ENCODE measurements at places on chromosomes 3 and 15.

DNA sequence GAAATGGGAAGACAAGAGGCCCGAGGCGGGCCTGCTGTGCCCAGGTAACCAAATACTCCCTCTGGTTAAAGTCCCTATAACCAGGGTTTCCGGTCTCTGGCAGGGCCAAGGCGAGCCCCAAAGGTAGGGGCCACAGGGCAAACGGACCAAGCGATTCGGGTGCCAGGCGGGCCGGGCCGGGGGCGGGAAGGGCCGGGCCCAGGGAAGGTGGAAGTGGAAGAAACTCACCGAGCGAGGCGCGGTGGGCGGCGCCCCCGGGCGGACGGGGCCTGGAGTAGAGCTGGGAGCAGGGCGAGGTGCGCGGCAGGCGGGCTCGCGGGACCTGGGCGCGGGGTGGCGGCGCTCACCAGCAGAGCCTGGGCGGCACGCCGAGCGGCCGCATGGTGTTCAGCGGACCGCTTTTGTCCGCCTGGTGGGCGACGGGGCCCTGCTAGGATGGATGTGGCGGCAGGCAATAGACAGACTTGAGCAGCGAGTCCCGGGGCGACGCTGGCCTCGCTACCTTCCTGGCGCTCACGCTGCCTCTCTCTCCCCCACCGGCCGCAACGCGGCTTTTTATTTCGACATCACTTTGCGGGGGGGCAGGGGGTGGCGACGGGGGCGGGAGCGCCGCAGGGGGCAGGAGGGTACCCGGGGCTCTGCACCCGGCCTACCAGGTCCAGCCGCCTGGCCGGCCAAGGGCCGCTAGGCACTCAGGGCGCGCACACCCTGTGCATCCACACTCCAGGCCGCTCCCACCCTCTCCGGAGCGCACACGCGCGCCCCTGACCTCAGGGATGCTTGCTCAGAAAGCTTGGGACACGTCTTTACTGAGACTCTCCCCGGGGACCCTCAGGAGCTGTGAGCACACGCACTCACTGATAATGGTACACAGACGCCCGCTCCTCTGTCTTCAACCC lies at the start of gene GATA2:
Gene GATA2 (minus strand): TSS at position 531 of the 899 bp plus-strand sequence. CDS start 6,170 bp downstream, outside the sequence.
- peak; percentile 80 for DNase-seq

GRCh38 chr15:56252386-56252785 lies 8.7 kb upstream of the RFX7 start:
- DNase-seq, result no peak

DNA sequence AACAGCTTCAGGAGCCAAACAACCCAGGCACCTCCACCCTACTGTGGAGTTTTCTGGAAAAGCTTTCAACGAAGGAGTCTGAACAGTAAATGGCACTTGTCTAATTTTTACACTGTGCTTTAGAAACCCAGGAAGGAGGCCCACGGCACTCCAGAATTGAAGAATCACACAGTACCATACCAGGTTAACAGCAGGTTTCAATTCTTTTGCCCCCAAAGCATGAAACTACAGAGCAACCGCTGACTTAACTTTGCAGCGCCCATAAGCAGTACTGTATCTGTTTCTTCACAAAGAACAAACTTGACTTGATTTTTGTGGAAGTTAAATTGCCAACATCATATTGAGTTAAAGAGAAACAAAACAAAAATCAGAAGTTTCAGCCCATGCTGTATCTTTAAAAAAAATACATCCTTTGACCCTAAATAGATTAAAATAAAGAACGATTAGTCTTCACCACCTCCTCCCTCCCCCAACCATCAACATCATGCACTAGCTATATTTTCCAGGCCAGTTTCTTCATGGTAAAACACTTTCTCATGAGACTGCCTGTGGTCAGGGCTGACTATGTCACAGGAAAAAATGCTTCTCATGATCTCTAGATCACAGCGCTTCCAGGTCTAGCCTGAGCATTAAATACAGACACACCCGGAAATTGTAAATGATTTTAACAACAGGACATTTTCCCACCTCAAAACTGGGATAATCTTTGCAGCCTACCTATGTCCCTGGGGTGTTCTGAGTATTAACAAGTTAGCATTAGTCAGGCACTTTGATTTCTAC lies 456.3 kb downstream of the FOXP1 start:
- DNase-seq, result no peak

DNA sequence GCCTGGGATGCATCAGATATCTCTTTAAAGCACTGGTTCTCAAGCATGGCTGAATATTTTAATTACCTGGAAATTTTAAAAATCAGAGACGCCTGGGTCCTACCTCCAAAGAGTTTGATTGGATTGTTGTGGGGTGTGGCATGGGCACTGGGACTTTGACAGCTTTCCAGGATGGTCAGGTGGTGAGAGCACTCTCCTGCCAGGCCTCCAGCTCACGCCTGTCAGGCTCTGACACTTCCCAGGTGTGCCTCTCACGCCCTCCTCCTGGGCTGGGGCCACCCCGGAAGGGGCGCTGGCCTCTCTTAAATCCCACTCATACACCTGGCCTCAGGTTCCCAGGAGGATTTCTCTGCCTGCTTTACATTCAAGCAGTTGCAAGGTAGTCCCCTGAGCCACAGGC lies 48.5 kb downstream of the AMOTL2 start:
- DNase-seq, result peak; percentile 53

DNA sequence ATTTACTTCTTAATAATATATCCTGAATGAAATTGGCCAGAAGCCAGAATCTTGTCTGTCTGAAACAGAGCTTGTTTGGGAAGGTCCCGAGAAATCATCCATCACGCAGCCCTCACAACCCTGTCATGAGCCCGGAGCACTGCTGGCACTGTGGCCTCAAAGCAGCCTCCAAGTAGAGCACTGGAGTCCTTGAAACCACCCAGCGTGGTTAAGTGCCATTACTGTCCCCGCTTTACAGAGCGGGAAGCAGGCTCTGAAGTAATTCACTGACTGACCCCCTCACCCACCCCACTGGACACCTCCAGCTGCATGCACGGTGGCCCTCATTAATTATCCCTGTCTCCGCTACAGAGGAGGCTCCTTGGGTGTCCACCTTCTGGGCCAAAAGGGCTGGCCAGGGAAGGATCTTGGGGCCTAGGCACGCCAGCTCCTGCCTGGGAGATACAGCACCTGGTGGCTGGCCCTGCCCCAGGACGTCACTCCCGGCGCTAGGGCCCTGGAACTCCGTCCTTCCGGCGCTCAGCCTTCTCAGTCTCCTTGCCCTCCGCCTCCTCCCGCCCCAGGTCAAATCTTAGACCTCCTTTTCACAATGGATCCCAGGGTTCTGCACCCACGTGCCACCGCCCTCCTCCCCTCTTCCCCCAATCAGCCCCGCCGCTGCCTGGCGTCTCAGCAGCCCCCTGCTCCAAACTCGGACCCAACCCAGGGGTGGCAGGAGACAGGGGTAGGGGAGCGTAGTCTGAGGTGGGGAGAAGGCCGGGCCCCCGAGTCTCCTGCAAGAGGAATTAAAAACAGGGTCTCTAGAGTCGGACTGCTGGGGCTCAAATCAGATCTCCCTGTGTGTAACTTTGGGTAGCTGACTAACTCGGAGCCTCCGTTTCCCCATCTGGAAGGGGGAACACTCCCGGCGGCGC lies 1.1 kb downstream of the TKT start:
- DNase-seq, result peak; percentile 86

GRCh38 chr15:51931638-51932037 lies 39.9 kb downstream of the LEO1 start:
- peak; percentile 60 for DNase-seq

DNA sequence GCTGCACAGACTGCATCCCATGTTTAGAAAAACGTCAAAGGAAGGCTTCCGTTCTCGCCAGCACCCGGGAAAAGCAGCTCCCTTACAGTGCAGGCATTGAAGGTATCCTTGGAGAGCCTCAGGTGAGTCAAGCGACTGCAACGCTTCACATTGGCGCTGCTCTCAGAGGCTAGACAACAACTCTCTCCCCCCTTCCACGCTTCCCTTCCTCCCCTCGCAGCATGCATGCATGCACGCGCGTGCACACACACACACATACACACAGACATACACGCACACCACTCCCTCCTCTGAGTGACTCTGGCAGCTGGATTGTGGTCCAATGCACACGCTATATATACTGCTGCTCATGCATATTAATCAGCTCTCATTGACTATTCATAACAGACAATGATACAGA lies 191.1 kb downstream of the PDZRN3 start:
- peak; percentile 61 for DNase-seq

- no peak for DNase-seq
These were observed 37.4 kb upstream of the OR4F6 start for GRCh38 chr15:101765772-101766456.

GRCh38 chr3:55860049-55860721 lies 373.1 kb upstream of the WNT5A start:
- no peak for DNase-seq

- DNase-seq, result no peak
These were observed 633.7 kb downstream of the ZIC1 start for GRCh38 chr3:148042663-148043445.

DNA sequence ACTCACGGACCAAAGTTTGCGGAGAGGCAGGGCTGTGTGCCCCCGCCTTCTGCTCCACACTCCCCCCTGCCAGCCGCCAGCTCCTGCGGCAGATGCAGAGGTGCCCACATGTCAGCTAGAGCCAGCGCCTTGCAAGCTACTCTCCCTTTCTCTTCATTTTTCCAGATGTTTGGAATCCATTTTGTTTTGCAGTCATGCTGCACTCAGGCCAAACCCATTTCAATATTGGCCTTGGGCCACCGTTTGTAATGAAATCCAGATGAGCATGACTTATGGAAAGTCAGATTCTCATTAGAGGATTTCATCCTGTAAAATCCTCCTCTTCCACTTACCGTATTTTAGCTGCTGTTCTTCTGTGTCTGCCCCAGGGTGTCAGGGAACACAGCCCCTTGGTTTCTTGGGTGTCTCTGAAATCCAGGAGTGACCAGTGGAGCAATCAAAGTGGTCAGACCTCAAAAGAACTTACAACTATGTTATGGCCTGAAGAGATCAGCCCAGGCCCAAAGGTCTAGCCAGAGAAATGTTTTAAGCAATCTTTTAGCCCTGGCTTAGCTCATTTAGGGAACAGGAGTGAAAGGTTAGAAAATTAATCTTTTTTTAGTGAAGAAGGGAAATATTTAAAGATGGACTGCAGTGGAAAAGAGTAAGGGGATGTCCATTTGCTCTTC lies 65.8 kb downstream of the AAGAB start:
- no peak for DNase-seq

GRCh38 chr3:123735456-123735855 lies 148.7 kb downstream of the MYLK start:
- DNase-seq, result peak; percentile 71

- no peak for DNase-seq
These were observed 481.7 kb downstream of the ZPLD1 start for GRCh38 chr3:102916532-102916931.

- peak; percentile 94 for DNase-seq
These were observed 59.4 kb upstream of the FLNB start for GRCh38 chr3:57948781-57949242.

GRCh38 chr15:55289011-55289745 lies 435 bp downstream of the RAB27A start:
- peak; percentile 70 for DNase-seq

GRCh38 chr3:39156421-39156820 lies 3.0 kb upstream of the CSRNP1 start:
- no peak for DNase-seq

DNA sequence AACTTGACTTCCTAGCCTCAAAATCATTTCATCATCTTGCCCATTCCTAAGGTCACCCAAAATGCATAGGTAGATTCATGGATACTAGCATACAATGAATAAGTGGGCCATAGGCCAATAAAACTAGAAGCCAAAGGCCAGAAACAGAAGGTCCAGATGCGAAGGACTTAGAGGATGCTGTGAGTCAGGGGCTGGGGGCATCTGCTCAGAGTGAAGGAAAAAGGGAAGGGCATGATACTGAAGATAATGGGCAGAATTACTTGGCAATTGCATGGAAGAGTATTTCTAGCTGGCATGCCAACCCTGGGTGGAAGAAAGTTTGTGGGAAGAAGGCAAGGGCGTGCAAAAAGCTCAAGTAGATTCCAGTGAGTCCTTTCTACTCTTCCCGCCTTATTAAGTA lies 27.5 kb downstream of the ILDR1 start:
- DNase-seq, result no peak

- DNase-seq, result no peak
These were observed 8.4 kb upstream of the EHD4 start for GRCh38 chr15:41980654-41981323.

- no peak for DNase-seq
These were observed 9.6 kb downstream of the STARD5 start for GRCh38 chr15:81314378-81314777.

- no peak for DNase-seq
These were observed 34.8 kb downstream of the EMC4 start for GRCh38 chr15:34259566-34259965.

- no peak for DNase-seq
These were observed 51.0 kb downstream of the ATP8B4 start for GRCh38 chr15:50068016-50068415.

DNA sequence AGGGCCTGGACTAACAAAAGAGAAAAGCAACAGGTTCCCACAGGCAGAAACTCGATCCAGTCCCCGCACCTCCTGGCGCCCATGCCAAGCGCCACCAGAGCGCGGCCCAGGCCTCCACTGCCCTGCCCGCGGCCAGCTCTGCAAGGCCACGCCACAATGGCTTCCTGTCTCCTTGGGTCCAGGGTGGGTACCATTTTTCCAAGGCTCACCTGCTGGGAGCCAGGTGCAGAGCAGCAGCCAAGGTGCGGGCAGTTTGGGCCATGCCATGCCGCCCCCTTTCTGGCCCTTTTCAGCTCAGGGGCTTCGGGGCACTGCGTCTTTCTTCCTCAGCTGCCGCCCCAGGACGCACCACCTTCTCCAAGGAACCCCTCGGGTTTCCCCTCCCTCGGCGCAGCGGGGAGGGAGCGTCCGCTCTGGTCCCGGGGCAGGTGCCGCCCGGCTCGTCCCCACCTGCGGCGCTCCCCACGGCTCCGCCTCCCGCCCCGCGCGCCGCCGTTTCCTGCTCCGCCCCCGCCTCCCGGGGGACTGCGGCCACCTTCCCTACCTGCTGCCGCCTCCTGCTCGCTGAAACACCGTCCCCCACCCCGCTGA lies at the start of gene ILDR1:
Gene ILDR1 (minus strand): TSS at position 437 of the 591 bp plus-strand sequence. CDS start 170 bp downstream, at position 267.
- DNase-seq, result peak; percentile 74

DNA sequence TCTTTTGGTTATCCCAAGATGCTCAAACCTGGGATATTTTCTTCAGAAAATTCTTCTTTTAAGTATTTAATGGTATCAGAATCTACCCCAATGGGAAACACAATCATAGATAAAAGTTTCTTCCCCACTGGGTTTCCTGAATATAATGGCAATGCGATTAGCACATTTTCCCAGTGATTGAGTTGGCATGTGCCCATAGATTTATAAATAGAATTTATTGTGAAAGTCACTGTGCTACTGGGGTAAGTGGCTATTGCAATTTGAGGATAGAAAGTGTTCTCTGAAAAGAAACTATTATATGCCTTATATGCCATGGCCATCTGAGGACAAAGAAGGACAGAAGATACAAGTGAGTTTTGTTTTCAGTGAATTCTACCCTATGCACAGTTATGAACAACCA lies 99.0 kb upstream of the RBMS3 start:
- no peak for DNase-seq

GRCh38 chr3:156664011-156664830 lies 10.2 kb upstream of the TIPARP start:
- DNase-seq, result no peak
